ENCODE measurements at places on chromosomes 11 and 22.

- peak; percentile 72 for DNase-seq
Measured at GRCh38 chr11:78420796-78421209, 3.2 kb upstream of the GAB2 start.

- DNase-seq, result no peak
Measured at GRCh38 chr11:22472306-22472705, 134.1 kb downstream of the SLC17A6 start.

DNA sequence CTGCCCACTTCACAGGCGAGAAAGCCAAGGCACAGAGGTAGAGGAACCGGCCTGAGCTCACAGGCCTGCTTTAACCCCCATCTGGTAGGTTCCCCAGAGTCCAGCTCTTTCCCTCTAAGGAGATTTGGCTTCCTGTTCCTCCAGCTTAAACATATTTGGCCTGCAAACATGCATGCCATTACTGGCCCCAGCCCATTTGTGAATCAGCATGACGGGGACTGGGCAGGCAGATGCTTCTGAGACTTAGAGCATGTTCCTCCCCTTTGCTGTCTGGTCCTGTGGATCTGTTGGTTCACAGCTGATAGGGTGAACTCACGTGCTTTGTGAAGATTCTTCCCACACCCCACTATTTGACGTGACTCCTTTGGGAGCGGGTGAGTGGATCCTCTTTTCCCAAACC is 12.6 kb downstream of the CHST1 start:
- DNase-seq, result no peak

DNA sequence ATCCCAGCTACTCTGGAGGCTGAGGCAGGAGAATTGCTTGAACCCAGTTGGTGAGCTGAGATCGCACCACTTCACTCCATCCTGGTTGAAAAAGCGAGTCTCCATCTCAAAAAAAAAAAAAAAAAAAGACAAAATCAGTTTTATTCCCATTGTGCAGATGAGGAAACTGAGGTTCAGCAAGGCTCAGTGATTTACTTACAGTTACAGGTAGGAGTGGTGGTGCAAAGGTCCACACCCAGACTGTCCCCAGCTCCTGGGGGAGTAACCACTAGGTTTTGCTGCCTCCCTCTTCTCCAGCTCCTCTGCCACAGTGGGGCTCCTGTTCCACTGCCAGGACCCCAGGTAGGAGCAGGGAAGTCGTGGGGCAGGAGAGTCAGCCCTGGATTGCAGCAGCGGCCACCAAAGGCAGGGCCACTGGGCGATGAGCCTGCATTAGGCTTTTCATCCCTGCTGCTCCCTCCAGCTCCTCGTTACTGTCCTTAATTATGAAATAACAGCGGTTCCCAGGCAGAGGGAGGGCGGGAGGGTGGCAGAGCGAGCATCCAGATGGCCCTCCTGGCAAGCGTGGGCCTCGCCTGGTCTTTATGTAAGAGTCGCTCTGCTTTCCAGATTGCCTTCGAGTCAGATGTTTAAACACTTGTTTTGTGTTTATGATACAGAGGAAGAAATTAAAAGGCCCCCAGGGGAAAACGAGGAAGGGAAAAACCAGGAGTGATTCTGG is 15.5 kb upstream of the RASD2 start:
- no peak for DNase-seq

GRCh38 chr22:35316751-35317150 is 17.1 kb downstream of the TOM1 start:
- DNase-seq, result no peak

DNA sequence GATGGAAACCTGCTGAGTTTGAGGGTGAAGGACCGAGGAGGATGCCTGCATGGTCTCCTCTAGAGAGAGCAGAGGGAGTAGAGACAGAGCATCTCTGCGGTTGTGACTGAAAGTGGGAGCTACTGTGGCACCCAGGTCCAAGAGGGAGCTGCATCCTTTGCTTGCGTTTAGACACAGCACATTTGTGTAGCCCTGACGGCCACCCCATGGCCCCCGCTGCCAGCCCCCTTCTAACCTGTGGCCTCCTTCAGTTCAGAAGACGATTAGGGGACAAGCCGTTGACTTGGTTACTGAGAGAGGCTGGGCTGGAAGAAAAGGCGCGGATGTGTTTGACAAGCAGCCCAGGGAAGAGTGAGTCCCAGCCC is 690.9 kb downstream of the BRD1 start:
- no peak for DNase-seq

DNA sequence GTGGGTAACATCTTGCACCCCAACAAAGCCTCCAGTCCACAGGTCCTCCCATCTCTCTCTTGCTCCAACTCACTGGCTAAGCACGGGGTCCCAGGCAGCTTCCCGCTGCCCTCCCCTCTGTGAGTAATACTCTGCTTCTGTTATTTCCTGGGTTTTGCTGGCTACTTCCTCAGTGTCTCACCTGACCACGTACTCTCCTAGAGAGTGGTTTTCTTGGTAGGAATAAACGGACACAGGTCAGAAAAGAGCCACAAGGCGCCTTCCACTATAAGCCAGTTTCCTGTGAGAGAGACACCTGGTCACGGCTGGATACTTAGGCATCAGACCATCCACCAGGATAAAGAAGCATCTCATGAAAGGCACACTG is 36.0 kb downstream of the ARRB1 start:
- no peak for DNase-seq
